Activated CD4-positive, alpha-beta T cell treated with anti-CD3 and anti-CD28 coated beads, Interleukin-2, amount 10 ng/mL, durations not matched to agents 7 days and 5 days (primary cell): ENCODE measurements at places on chromosomes 7 and 10. TPM values are rescaled to one million over a fixed set of nuclear protein-coding genes. Genes with fewer than 3 reads are reported as not detected.

OR2A12 gene
- total RNA-seq: not detected

MYOZ1 gene
- not detected for total RNA-seq

SAP25 gene
- total RNA-seq: 34.6 TPM

SPDYE16 gene
- 0.58 TPM for total RNA-seq

OR2A5 gene
- not detected for total RNA-seq

AVPI1 gene
- total RNA-seq: 0.94 TPM

TSPAN13 gene
- 0.31 TPM for total RNA-seq

MUC12 gene
- total RNA-seq: not detected

ITPRID1 gene
- total RNA-seq: not detected

ANXA8 gene
- total RNA-seq: 0.30 TPM

CAMK2G gene
- 55.8 TPM for total RNA-seq

EVX1 gene
- not detected for total RNA-seq

SPDYE2 gene
- total RNA-seq: not detected

GIGYF1 gene
- total RNA-seq: 55.5 TPM

GJD4 gene
- total RNA-seq: not detected

ABCC2 gene
- 1.0 TPM for total RNA-seq

AKR1C2 gene
- 0.17 TPM for total RNA-seq
